ENCODE measurements at places on chromosomes 3 and 15. TPM values are rescaled to one million over a fixed set of nuclear protein-coding genes. Genes with fewer than 3 reads are reported as not detected.

Gene ABI3BP
- 126 TPM for polyA plus RNA-seq

GRCh38 chr3:23845326-23846216 is 39.8 kb downstream of the UBE2E1 start:
- DNase-seq, result no peak

Gene GPR160
- polyA plus RNA-seq, result 4.0 TPM

Gene ADGRG7
- not detected for polyA plus RNA-seq

DNA sequence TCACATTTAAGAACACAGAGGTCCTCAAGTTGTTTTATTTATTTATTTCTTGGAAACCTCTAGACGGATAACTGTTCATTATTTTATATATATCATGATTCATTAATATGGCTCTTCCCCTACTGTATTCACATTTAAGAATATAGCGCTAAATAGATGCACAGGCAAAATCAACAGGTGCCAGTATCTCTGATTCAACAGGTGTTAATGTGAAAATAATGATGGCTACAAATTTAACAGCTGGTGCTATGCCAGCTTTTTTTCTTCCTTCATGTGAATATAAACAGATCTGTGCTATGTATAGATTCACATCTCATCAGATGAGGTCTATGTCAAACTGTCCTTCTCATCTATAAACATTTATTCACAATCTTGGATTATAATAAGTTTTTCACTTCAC is 218.5 kb upstream of the NR2F2 start:
- DNase-seq, result no peak

GRCh38 chr15:80174017-80174746 is 21.4 kb downstream of the FAH start:
- DNase-seq, result no peak

GRCh38 chr15:75791337-75791713 is 51.9 kb upstream of the UBE2Q2 start:
- no peak for DNase-seq

GRCh38 chr15:73677146-73677607 is 7.0 kb upstream of the CD276 start:
- DNase-seq, result no peak

- no peak for DNase-seq
Observed at GRCh38 chr15:60591496-60592370, 112.8 kb upstream of the ICE2 start.

Gene RBP2
- polyA plus RNA-seq, result not detected

Measured in urinary bladder (tissue), 4 donors.